ENCODE measurements at places on chromosomes 5 and 9.

DNA sequence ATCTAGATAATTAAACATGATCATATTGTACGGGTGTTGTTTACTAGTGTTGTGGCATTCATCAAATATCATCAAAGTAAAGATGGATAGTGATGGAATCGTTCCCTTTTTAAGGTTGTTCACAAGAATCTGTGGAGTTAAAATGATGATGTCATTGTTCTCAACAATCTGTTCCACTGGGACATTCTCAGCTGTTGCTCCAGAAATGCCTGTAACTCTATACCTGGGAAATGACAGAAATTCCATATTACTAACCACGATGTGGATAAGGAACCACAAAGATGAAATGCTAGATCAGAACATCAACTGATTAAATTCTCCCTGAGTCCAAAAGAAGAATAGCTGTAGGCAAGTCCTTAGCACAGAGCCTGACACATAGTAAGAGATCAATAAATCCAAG lies 38.0 kb downstream of the RIGI start:
- no peak for DNase-seq

- DNase-seq, result no peak
Observed at GRCh38 chr5:56983593-56984361, 31.9 kb upstream of the MIER3 start.

GRCh38 chr9:117459913-117460312 lies 45.1 kb upstream of the ASTN2 start:
- DNase-seq, result no peak

- DNase-seq, result no peak
Observed at GRCh38 chr5:80566711-80567259, 3.3 kb downstream of the ANKRD34B start.

DNA sequence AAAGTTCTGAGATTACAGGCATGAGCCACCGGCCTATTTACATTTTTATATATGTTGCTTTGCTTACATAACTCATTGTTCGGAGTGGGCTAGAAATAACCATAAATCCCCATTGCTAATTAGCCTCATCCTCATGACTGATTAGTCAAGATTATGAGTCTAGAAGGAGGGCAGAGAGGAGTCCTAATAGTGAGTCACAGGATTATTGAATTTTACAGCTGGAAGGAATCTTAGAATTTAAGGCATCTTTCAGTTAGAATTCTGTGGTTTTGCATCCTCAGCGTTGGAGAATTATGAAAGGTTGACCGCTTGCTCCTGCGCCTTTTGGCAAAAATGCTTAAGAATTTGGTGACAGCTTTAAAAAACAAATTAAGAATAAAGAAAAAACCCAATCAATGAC lies 2.6 kb upstream of the PBX3 start:
- DNase-seq, result no peak

DNA sequence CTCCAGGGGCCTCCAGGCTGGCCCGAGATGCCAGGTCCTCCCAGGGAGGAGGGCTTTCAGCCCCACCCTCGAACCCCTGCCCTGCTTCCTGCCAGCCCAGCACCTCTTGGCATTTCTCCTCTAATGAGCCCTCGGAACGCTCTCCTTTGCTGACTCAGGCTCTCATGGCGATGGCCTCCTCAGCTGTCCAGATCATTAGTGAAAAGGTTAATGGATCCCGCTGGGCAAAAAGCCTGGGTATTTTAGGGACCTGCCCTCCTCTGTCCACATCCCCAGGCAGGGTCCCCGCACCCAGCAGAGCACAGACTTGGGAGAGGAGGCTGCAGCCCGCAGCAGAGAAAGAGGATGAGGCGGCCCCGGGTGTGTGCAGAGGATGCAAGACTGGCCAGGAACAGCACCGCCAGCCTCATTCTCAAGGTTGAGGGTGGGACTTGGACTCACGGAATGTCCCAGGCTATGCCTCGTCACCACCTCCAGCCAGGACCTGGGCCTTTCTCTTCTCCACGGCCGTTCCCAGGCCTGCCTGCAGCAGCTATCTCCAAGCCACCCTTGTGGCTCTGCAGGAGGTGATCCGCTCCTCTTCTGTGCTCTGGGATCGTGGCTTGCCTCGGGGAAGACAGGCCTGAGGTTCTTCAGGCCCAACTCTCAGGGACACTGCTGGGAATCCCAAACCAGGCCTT lies 23.0 kb upstream of the ADAMTS2 start:
- DNase-seq, result no peak

GRCh38 chr9:130948266-130948665 lies 9.2 kb upstream of the FIBCD1 start:
- DNase-seq, result peak; percentile 58

DNA sequence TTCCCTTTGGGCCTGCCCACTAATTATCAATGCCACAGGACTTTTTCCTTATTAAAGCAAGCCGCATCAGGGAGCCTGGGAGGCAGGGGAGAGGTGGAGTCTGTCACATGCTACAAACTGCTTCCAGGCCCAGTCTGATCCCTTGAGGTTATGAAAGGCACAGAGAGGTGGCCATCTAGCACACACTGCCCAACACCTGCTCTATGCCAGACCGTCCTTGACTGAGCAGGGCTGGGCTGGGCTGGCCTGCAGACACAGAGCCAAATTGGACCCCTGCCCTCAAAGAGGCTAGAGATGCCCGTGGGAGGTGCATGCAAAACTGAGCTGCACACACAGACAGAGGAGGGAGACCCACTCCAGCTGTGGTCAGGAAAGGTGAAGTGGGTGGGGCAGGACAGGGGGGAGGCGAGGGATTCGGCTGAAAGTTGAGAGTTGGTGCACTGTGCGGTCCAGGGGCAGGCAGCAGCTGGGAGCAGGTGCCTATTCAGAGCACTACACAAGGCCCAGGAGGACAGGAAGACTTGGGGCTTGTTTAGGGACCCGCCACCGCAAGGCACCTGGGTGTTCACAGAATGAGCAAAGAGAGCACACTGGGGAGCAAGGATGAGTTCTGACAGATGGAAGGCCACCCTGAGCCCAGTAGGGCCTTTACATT lies 36.4 kb upstream of the TCF7 start:
- no peak for DNase-seq

DNA sequence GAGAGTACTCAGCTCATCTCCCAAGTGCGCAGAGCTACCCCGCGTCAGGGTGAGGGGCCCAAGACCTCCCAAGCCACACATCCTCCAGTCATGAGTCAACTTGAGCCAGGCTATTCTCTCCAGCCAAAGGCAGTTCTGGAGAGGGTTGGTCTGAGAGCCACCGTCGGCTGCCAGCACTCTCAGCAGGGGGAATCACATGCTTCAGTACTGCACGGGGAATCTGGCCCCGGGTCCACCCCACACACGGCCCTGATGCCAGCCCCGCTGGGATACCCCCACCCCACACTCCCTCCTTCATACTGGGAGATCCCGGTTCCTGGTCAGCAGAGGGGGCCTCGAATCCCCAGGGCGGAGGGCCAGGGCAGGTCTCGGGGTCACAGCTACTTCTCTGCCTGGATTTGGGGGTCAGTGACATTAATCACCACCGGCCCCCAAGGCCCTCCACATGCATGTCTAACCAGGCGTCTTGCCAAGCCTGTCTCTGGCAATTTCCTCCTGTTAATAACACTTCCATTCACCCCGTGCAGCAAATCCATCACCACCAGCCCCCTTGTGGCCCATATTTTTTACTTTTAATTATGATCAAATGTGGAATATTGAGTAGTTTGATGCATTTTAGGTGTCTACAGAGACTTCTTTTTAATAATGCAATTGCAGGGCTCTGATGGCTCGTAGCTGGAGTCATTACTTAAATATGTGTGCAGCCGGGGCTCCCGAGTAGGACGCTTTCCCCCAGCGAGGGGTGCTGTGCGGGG lies 102.9 kb upstream of the PPP1R26 start:
- no peak for DNase-seq

- DNase-seq, result no peak
Observed at GRCh38 chr5:159547466-159548195, 217.3 kb upstream of the IL12B start.

GRCh38 chr9:110241260-110241857 lies 14.9 kb downstream of the TXN start:
- DNase-seq, result no peak

- DNase-seq, result no peak
Observed at GRCh38 chr5:6759401-6759800, 46.2 kb downstream of the TENT4A start.

DNA sequence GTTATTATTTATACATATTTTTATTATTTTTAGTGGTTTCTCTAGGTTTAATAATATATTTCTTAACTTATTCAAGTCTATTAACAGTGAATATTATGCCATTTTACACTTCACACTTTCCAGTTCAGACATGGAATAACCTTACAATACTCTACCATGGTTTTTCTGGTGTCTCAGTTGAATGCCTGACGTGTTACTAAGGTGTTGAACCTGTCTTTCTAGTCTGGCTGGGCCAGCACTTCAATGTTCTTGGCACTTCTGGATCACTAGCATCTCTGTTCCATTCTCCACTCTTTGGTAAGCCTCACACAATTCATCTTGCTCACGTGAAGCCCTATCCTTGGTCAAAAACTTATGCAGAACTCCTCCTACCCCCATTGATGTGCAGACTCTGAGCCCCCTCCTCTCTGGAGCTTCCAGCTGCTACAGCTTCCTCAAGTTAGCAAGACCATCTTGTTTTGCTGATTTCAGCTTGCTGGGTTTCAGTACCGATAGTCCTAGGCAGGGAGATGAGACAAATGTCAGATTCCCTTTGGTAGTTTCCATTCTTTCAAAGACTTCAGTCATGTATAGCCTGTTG lies 243.1 kb downstream of the FBXO4 start:
- DNase-seq, result no peak

DNA sequence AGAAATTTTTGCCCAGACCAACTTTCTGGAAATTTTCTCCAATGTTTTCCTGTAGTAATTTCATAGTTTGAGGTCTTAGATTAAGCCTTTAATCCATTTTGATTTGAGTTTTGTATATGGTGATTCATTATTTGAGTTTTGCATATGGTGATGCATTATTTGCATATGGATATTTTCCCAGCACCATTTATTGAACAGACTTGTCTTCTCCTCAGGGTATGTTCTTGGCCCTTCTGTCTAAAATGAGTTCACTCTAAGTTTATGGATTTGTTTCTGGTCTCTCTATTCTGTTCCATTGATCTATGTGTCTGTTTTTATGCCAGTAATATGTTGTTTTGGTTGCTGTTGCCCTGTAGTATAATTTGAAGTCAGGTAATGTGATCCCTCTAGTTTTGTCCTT lies 139.3 kb downstream of the SLC25A46 start:
- no peak for DNase-seq

GRCh38 chr5:138352722-138353559 lies 456 bp downstream of the KDM3B start:
- DNase-seq, result peak; percentile 29

- DNase-seq, result no peak
Observed at GRCh38 chr5:14396737-14397136, 184.9 kb upstream of the OTULINL start.

DNA sequence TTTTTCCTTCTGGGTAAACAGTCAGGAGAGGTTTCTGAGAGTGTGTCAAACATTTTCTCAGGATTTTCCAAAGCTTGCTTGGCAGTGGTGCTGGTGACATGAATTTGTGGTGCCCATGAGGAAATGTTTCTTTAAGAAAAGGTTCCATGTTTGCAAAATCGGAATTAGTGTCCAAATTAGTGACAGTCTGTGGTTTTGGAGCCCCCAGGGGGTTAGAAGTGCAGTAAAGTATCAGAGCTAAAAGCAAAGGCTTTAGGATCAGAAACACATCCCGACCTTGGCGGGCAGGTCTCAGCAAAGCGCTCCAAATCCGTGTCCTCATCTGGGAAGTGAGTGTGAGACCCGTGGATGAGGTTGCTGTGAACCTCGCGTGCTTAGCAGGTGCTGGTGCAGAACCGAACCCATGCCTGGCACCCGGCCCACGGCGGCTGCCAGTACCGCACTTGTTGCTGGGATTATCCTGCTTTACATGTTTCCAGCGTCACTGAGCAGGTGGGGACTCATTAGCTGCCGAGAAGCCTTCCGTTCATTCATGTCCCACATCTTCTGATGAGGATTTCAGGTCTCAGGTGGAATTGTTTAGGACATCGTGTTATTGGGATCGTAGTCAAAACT lies 70.8 kb upstream of the COL5A1 start:
- DNase-seq, result no peak

GRCh38 chr5:73626814-73627313 lies 868 bp downstream of the ARHGEF28 start:
- DNase-seq, result no peak

GRCh38 chr9:82961504-82962125 lies 101.3 kb downstream of the RASEF start:
- peak; percentile 90 for DNase-seq

DNA sequence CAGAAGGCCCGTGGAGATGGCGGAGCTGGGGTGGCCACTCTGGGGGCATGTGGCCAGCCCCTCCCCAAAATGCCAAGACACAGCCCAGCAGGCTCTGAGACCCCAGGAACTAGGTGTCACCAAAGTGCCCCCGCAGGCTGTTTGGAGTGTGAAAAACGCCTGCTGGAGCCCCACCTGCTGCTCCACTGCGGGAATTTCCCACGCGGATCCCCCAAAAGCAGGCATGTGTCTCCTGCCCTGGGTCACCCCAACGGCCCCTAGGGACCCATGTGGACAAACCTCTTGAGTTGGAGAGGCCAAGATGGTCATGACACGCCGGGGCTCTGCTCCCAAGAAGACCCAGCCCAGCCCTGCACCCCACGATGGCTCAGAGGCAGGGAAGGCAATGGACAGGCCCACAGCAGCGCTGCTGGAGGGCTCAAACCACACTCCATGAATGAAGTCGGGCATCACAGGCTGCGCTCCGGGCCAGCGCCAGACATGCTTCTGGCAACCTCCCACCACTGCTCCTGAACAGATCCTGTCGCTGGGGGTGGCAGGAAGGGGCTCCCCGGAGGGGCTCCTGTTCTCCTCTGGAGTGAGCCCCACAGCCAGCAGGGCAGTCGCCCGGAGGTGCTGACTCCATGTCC lies 15.3 kb downstream of the NOTCH1 start:
- DNase-seq, result no peak

DNA sequence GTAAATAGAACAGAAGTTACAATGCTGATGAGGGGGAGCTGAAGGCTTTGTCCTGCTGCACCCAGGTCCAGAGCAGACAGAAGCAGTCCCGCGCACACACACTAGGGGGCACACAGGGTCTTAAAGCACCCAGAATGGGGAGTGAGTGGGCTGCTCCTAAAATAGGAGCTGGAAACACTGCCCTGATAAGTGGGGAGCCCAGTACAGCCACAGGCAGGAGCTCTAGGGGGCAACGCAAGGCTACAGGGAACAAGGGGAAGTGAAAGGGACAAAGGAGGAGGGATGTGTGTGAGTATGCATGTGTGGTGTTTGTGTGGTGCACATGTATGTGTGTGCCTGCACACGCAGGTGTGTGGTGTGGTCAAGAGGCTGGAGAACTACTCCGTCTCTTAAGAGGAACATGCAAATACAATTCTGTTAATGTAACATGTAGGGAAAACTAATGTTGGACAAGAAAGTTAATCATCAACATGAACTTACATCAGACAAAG lies 191.5 kb downstream of the ROR2 start:
- peak; percentile 18 for DNase-seq

- no peak for DNase-seq
Observed at GRCh38 chr5:53482717-53483638, 2.5 kb downstream of the FST start.

- DNase-seq, result no peak
Observed at GRCh38 chr9:129735546-129735945, 17.3 kb downstream of the PTGES start.

All from NCI-H2081 (cell line).